ENCODE measurements at places on chromosomes 11 and 22.
A peak's percentile ranks its signal among the peaks of the same experiment; 100 is the strongest.

- DNase-seq: no peak
These were observed 29.5 kb upstream of the MYH9 start for GRCh38 chr22:36417281-36417686.

DNA sequence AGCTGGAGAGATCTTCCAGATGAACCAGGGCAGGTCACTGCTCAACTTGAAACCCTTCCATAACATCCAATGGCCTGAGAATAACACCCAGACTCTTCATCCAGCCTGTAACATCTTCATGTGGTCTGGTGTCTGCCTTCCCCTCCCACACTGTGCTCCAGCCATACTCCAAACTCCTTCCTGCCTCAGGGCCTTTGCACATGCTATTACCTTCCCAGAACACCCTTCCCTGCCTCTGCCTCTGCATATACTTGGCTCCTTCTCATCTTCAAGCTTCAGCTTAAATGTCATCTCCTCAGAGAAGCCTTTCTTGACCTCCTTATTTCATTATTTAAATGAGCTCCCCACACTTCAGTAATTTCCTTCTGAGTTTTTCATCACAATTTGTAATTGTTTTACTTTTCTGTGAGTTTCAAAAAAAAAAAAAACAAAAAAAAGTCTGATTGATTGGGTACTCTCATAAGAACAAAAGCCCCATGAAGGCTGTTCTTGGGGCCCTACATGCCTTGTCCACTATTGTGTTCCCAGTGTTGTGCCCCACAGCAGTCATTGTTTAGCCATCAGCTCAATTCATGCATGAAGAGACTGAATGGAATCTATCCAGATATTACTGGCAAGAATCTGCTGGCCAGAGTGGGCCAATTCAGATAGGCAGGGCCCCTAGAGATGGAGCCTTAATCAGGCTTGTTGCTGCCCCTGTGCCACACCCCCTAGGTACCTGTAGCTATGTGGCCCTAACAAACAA, 22.1 kb downstream of the LMO1 start:
- DNase-seq: no peak

- no peak for DNase-seq
These were observed 7.3 kb downstream of the RSF1 start for GRCh38 chr11:77813256-77813655.

- no peak for DNase-seq
These were observed 15.9 kb downstream of the DKK3 start for GRCh38 chr11:11992257-11993212.

GRCh38 chr11:114322934-114323333, 26.7 kb downstream of the NNMT start:
- no peak for DNase-seq

- DNase-seq: no peak
These were observed 498.5 kb downstream of the INSC start for GRCh38 chr11:15613251-15613650.

DNA sequence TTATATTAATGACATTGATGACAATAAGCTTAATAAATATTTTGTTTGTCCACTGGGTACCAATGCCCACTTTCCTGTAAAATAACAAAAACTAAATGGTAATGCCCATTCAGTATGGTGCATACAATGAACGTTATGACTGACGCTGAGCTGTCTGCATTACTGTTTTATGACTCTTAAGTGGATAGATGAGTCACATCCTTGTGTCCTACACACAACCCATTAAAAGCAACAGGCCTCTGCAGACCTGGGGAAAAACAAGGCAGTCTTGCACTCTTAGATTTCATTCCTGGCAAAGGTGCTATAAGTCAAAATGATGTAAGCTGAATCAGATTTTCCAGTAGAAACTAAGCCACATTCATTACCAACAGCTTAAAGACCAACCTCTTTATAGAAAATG, 176.3 kb upstream of the TMEM45B start:
- DNase-seq: no peak

DNA sequence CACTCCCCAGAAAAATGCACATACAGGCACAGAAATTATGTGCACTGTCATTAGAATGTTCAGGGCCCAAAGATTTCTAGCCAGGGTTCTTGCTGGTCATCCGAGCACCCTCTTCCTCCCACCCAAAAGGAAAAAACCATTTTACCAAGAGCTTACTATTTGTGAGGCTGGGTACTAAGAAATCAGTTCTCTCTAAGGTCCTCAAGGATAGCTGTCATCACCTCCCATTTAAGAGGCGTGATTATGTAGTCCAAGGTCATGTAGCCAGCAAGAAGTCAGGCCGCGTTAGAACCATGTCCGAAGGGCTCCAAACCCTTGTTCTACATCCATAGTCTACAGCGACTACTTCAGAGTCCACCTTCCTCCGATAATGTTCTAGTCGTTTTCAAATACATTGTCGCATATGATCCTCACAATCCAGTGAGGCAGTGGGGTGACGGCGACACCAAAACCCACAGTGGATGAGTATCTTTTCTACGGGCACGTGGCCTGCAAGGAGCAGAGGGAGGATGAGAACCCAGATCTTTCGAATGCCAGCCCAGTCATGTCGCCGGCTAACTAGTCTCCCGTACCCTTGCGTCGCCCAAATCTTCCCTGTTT, 634 bp downstream of the TIMM8B start:
- DNase-seq: peak; percentile 76

- no peak for DNase-seq
These were observed 1158.5 kb downstream of the JRKL start for GRCh38 chr11:97548280-97548679.

- no peak for DNase-seq
These were observed 17.2 kb downstream of the CREB3L1 start for GRCh38 chr11:46294365-46295309.

DNA sequence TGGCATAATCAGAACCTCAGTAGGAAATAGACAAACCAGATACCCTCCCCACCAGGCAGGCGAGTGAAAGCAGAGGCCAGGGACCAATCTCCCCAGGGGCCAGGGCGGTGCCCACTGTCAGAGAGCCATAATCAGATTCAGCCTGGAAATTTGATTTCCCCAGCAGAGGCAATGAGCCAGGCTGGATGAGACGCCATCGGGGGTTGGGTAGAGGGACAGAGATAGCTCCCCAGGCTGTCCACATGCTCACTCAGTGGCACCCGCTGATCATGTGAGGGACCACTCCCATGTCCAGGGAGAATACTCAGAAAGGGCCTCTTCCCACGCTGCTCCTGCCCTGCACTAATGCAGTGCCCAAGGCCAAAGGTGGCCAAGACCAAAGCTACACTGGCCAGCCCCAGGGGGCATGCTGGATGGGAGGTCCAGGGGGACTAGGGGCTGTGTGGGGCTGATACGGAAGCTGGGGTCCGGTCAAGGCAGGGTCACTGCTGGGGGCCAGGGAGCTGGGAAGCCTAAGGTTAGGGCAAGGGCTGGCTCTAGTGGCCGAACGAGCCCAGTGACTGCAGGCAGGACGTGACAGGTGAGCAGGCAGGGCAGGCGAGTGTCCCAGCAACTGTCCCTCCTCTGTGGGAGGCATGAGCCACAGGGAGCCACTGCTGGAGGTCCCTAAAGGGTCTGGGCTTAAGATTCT, 19.8 kb downstream of the ARVCF start:
- DNase-seq: no peak

DNA sequence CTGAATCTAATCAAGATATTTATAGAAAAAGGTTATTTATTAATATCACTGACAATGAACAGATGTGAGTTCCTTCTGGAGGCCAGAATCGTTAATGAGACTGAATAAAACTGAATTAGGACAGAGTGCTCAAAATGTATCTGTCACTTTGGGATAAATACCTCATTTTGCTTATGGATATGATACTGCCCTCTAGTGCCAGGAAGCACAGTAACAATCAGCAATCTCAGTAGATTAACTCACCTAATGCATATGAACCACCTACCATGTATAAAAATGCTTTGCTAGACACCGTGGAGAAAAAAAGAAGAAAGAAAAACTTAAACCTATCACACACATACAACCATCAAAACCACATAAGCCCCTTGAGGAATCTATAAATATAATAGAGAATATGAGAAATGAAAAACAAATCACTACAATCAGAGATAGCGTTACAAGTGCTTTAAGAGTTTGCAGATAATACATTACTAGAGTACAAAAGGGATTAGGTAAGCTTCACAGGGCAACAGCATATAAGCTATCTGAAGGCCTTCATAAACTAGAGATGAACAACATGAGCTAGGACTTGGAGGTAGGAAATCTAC, 117.4 kb downstream of the SGSM3 start:
- DNase-seq: no peak

DNA sequence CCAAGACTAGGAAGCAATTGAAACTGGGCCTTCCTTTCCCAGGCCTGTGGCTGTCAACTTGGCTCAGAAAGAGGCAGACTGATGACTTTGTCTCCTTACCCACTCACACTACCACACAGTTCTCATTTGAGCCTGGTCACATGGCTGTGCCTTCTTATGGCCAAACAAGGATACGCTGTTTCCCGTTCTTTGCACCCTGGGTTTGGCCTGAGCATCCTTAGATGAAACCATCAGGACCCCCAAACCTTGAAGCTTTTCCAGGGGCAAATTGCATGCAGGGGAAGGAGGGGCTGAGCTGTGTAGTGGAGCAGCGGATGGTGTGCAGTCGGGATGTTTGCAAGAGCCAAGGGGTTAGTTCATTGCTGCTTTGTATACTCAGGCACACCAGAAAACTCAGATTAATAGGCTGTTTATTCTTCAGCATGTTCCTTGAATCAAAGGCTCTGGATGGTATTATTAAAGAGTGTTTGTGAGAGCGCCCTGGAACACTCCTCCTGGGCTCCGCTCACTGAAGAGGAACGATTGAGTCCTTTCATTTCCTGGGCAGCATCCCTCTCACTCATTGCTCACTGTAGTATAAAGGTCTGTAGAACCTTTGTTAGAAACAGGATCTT, 69.8 kb downstream of the ARFGAP2 start:
- DNase-seq: no peak

- DNase-seq: no peak
These were observed 95.1 kb downstream of the CCDC81 start for GRCh38 chr11:86469491-86470388.

GRCh38 chr22:20128902-20129746, 2.5 kb upstream of the ZDHHC8 start:
- DNase-seq: peak; percentile 85

GRCh38 chr11:46528445-46529094, 65.3 kb downstream of the AMBRA1 start:
- no peak for DNase-seq

- DNase-seq: no peak
These were observed 3.0 kb downstream of the MAFF start for GRCh38 chr22:38204784-38205183.

DNA sequence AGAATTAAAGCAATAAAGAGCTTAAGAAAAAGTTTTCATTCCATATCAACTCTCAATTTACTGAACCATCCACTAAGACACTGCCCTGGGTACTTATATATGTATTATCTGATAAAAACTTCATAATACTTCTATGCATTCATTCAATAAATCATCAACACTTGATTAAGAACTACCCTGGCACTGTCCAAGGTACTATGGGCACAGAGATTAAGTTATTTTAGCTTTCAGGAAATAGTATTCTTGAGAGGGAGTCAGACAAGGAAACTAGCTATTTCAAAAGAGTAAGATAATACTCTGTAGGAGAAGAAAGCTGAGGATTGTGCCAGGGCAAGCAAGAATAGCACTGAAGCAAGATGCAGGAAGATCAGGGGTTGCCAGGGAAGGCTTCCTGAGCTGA, 640.8 kb downstream of the FAM181B start:
- no peak for DNase-seq

GRCh38 chr11:31810779-31811647, at the start of gene PAX6:
PAX6 (minus strand) TSS chr11:31811322; CDS start chr11:31806411, 4,911 bp downstream.
- DNase-seq: peak; percentile 77

- DNase-seq: no peak
These were observed 111.4 kb downstream of the COMMD9 start for GRCh38 chr11:36177836-36178235.

- DNase-seq: no peak
These were observed 718.8 kb downstream of the CNTN5 start for GRCh38 chr11:99739464-99740089.

DNA sequence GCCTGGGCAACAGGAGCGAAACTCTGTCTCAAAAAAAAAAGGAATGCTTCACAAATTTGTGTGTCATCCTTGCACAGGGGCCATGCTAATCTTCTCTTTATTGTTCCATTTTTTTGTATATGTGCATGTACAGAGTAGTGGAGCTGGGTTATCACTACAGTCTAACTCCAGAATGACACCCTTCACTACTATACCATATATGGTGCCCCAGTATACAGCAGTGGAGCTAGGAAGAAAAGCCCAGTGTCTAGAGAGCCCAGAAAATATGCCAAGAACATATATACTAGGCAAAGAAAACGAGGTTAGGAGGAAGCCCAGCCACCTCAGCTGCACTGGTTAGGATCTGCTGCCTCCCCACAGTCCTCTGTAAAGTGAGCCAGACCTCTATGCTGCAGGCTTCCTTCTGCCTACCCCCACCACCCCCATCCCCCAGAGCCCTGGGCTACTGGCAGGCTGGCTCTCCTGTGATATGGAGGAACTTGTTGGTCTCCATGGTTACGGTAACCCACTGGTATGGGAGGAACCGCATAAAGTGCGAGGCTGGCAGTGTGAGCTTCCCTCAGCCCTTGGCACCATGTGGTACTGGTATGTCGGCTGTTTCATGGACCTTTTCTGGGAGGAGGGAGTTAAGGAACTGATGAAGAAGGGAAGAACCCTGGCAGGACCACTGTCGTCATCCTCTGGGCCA, 34.3 kb downstream of the RCOR2 start:
- DNase-seq: no peak

- DNase-seq: peak; percentile 81
These were observed 13.4 kb downstream of the TNKS1BP1 start for GRCh38 chr11:57311109-57311936.

DNA sequence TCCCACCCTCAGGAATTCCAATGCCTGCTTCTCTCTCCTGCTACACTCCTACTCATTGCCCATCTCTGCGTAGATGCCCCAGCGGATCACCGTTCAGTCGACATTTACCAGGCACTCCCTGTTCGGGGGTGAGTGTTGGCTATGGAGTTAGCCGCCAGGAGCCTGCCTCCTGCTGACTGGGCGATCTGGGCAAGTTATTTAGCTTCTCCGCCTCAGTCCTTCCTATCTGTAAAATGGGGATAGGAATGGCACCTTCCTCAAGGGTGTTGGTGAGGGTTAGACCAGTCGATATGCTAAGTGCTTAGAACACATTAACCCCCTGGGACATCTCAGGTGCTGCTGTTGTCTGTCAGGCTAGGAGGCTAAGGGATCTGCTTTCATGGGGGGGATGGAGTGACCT, 30.9 kb downstream of the FADD start:
- no peak for DNase-seq

GRCh38 chr11:115123641-115124040, 380.6 kb downstream of the CADM1 start:
- no peak for DNase-seq

- DNase-seq: no peak
These were observed 18.1 kb upstream of the ACR start for GRCh38 chr22:50719814-50720300.

- no peak for DNase-seq
These were observed 15.1 kb upstream of the PAMR1 start for GRCh38 chr11:35540526-35540925.

All from activated effector memory CD4-positive, alpha-beta T cell treated with anti-CD3 and anti-CD28 coated beads, Interleukin-2, amount 50 U/mL, for 16 hours (primary cell).